ENCODE measurements at places on chromosomes 2 and 18. TPM values are rescaled to one million over a fixed set of nuclear protein-coding genes. Genes with fewer than 3 reads are reported as not detected.

DNA sequence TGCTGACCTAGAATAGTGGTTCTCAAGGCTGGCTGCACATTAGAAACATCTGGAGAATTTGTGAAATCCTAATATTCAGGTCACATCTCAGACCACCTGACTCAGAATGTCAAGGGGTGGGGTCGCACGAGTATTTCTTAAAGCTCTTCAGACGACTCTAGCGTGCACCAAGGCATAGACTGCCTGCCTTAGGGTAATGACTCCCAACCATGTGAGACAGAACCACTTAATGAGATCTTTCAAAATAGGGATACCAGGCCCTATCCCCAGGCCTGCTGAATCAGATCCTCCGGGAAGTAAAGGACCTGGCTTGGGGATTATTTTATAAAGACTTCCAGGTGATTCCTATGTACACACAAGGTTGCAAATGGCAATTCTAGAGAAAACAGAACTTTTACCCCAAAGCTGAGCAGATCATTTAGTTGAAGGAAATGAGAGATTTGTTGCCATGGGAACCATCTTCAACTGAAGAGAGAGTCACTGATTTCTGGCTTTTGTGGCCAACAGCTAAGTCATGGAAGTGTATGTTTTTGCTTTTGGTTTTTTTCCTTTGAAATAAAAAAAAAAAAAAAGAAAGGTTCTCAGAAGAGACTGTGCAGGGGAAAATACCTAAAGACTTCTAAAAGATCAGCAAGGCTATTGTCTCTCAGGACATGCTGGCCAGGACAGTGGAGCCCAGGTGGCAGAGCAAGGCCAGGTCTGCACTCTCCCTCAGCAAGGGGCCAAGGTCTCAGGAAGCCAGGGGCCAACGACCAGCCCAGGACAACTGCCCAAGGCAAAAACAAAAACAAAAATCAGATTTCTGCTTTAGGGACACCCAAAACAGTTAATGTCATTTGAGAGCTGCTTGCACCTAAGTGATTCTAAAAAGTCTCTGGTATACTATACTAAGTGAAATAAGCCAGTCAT is 15.3 kb upstream of the LOXHD1 start:
- no peak for DNase-seq

DNA sequence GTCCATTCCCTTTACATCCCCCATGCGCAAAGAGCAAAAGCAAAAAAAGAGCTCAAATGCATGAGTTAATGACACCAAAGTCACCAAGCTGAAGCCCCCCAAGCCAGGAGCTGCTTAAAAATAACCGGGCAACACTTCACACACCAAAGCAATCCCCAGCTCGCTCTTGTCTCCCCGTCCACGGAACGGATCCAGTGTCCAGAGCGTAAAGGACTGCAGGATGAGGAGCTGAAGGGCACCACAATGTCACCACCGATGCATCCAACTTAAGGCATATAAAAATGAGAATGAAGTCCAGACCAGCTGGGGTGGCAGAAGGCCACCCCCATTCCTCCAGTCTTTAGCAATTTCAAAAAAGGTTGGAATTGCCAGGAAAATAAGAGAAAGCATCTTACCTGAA is 8.7 kb downstream of the SMAD7 start:
- no peak for DNase-seq

The SETBP1 gene
- total RNA-seq = 26.2 TPM

GRCh38 chr2:1550658-1551316 is 137.5 kb downstream of the TPO start:
- DNase-seq = no peak

DNA sequence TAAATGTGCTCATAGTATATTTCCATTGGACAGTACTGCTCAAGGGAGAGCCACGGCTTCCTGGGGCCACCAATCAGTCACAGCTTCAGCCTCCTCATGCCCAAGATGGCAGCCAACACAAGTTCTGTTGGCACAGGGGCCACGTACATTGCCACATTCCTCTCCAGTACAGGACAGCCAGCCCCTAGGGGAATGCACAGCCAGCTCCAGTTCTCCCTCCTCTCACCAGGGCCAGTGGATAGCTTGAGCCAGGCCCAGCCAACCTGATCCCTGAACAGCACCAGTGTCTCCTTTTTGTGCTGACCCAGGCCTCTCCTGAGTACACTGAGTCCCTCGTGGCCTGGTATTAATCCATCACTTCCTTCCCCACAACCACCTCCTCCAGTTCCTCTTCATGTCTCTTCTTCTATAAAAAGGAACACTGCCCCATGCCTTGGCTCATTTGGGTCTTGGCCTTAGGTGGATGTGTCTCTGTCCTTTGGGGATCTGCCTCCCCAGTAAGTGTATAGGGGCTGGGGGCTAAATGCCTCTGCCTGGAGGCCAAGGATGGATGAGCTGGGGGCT is 168.7 kb downstream of the TNS1 start:
- DNase-seq = no peak

All from breast epithelium (tissue), 4 donors.